ENCODE measurements at places on chromosomes 1 and 21.

DNA sequence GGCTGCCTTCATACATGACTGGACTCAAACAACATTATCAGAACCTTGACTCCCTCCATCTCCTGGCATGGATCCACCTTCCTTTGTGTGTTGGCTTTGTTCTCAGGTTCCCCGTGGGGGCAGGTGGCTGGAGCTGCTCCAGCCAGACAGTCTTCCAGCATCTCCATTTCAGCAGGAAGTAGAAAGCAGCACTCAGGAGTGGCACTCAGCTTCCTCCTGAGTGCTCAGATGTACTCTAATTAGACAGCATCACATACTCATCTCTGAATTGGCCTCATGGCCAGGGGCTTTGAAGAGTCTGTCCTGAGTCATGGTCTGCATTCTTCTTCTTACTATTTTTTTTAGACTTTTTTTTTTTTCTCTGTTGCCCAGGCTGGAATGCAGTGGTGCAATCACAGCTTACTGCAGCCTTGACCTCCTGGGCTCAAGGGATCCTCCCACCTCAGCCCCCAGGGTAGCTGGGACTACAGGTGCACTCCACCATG, 27.9 kb downstream of the OVAAL start:
- DNase-seq, result no peak

- DNase-seq, result no peak
These were observed 113.9 kb upstream of the RGS1 start for GRCh38 chr1:192461684-192462083.

DNA sequence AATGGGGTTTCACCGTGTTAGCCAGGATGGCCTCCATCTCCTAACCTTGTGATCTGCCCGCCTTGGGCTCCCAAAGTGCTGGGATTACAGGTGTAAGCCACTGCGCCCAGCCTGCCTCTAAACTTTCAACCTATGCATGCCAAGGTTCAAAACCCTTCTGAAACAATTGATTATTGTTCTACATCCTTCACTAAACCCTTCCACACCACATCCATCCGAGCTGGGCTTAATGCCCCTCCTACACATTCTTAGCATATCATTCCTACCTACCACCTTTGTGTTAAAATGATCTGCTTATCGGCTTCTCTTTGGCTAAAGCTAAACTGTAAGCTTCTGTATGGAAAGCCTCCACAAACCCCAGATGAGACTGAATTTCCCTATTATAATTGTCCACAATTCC, 40.8 kb upstream of the DOCK7 start:
- no peak for DNase-seq

- no peak for DNase-seq
These were observed 260.7 kb downstream of the HLX start for GRCh38 chr1:221139991-221140390.

DNA sequence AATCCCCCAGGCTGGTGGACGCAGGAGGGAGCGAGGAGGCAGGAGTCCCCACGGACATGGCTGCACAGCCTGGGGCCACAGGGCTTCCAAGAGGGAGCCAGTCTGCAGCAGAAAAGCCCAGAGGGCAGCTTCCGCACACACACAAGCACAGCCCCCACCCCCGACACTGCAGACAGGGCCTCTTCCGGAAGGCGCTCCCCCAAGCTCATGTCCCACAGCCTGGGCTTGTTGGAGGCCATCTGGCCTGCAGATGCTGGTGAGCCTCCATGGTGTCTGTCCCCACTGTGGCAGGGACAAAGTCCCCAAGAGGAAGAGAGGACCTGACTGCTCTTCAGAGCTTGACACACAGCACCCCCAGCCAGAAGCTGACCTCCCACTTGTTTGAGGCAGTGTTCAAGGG, 13.4 kb upstream of the KIAA1614 start:
- DNase-seq, result no peak

- DNase-seq, result no peak
These were observed 44.8 kb upstream of the KAZN start for GRCh38 chr1:14553711-14554110.

DNA sequence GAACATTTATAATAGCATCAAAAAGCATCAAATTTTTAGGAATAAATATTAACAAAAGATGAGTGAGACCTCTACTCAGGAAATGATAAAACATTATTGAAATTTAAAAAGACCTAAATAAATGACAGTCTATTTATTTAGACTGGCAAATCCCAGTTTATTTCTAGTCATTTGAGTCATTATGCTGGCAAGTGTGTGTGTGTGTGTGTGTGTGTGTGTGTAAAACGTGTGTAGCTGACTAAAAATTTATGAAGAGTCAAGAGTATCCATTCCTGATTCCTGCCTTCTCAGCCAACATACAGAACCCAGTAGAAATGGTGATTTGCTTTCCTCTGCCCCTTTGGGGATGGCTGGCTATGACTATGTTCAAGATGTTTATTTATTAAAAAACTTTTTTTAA, 46.2 kb downstream of the OSBPL9 start:
- DNase-seq, result no peak

DNA sequence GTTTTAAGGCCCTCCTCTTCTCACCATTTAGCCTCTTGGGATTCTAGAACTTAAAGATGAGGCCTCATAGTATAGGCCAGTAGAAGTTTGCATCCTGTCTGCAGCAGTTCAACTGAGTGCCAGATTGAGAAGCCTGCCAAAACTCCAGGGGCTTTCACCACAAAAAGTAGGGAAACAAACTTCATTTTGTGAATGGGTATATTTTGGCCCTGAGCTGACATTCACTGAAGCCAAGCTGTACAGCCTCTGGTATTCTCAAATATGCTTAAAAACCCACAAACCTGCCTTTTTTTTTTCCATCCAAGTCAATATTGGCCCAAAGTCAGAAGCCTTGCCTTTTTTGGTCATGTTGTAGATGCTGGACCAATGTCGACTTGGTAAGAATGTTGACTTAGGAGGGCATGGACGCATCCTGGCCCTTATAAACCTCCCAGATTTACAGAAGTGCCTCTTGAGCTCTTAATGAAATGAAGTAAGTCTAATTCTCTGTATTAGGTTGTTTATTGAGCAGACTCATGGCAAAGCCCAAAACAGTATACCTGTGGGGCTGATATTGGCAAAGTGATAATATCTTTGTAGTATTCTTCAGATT, 337.5 kb downstream of the CHRM3 start:
- no peak for DNase-seq

GRCh38 chr1:14780271-14780670, 181.8 kb downstream of the KAZN start:
- no peak for DNase-seq

DNA sequence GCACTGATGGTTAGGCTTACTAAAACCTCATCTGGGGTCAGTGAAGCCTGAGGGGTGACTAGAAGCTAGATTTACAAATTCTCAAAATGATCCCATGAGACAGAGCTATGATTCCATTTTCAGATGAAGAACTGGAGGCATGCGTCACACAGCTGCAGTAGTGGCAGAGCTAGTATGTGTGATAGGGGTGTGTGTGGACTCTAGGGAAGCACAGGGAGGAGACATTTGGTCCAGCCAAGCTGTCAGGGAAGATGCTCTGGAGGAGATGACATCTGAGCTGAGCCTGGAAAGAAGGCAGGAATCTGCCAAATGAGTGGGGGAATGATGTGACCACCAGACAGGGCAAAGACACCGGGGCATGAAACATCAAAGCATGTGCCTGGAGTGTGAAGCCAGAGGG, 12.0 kb upstream of the KCND3 start:
- DNase-seq, result no peak

GRCh38 chr1:184530226-184530625, 143.4 kb downstream of the C1orf21 start:
- no peak for DNase-seq

- no peak for DNase-seq
These were observed 6.8 kb downstream of the MX1 start for GRCh38 chr21:41432562-41433460.

- no peak for DNase-seq
These were observed 6.5 kb downstream of the STUM start for GRCh38 chr1:226555092-226555491.

- no peak for DNase-seq
These were observed 67.7 kb downstream of the ALG6 start for GRCh38 chr1:63435161-63435560.

DNA sequence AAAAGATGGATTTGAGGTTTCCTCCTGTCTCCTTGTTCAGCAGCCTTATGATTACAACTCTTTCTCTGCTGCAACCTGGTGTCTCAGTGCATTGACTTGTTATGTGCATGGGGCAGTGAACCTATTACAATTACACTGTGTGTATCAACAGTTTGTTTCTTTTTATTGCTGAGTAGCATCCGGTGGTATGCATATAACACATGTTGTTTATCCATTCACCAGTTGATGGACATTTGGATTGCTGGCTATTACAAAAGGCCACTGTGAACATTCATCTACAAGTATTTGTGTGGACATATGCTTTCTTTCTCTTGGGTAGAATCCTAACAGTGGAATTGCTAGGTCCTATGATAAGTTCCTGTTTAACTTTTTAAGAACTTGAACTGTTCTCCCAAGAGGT, 65.9 kb downstream of the FMO4 start:
- DNase-seq, result no peak

- DNase-seq, result peak; percentile 23
These were observed 10.1 kb upstream of the LRRC71 start for GRCh38 chr1:156910309-156910782.

- no peak for DNase-seq
These were observed 16.2 kb upstream of the DAB1 start for GRCh38 chr1:57440096-57440495.

- no peak for DNase-seq
These were observed 2.1 kb downstream of the PADI1 start for GRCh38 chr1:17207046-17207445.

DNA sequence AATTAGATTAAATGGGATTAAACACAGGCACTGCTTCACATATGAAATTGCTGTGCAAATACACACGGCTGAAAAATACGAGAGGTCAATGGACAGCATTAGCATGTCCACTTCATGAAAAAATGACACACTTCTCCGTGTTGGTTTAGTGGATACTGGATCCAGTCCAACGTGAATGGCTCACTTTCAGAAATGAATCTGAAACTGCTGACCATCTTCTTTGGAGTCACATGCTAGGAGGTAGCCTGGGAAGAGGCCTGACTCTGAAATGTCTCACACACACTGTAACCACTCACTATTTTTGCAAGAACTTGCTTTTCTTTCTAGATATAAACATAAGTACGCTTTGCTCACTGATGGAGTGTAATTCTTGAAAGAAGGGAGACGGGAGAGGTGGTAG, 127.3 kb downstream of the HLCS start:
- no peak for DNase-seq

DNA sequence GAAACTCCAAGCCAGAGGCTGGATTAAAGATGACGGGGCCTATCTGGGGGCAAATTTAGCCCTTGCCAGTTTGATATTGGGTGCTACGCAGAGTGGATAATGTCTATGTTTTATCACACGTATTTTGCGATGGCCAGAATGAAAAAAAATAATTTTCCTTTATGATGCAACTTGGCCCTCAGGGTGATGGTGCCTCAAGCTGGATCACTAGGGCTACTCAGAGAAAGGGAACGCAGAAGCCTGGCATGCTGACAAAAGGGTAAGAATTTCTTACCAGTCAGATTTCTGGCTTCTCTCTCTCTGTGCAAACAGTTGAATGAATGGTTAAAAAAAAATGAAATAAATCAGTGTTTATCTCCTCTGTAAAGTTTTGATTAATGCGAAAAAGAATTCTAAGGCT, 32.6 kb upstream of the NEK2 start:
- DNase-seq, result no peak

DNA sequence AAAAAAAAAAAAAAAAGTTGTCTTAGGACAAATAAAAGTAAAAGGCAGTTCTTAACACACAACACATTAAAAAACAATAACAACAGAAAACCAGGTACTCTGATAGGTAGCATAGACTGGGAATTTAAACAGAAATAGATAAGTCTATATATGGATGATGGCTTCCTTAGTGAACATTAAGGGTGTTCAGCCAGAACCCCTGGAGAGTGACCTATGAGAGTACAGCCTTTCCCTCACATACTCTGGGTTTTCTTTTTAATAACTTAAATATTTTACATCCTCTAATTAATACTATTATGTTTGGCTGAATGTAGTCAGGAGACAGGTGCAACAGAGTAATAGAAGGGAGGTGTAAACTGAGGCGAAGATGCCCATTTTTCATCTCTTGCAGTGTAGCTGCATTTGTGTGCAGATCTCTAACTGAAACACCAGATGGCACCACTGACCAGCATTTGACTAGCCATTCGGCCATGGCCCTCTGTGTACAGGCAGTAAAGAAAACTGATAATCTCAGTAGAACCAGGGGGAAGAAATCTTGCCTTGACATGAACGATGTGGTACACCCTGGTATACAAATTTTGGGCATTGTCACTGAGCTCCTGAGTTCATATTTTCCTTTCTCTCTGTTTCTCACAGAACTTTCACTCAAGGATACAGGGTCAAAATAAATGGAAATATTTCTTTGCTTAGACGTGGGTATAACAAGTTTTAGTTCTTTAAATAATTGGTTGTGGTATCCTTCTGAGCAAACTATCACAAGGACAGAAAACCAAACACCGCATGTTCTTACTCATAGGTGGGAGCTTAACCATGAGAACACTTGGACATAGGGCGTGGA, 7.6 kb downstream of the TTF2 start:
- no peak for DNase-seq

GRCh38 chr1:107433635-107434360, 293.0 kb downstream of the NTNG1 start:
- no peak for DNase-seq

- DNase-seq, result no peak
These were observed 71.6 kb upstream of the RUNX1 start for GRCh38 chr21:35120631-35121180.

- no peak for DNase-seq
These were observed 70.0 kb downstream of the TRABD2B start for GRCh38 chr1:47927165-47927564.

- no peak for DNase-seq
These were observed 107.7 kb downstream of the KIAA0319L start for GRCh38 chr1:35449334-35450008.

- DNase-seq, result no peak
These were observed at the start of gene CFAP126 for GRCh38 chr1:161367684-161368400. CFAP126 (minus strand) TSS chr1:161367876; CDS start chr1:161367868, 8 bp downstream.

- DNase-seq, result no peak
These were observed 9.4 kb downstream of the ZBTB40 start for GRCh38 chr1:22461100-22461499.

GRCh38 chr1:117546467-117546866, 59.4 kb upstream of the TENT5C start:
- no peak for DNase-seq
